ENCODE measurements at places on chromosomes 6 and 20.

GRCh38 chr6:10355115-10355702 is 59.7 kb downstream of the TFAP2A start:
- no peak for DNase-seq

DNA sequence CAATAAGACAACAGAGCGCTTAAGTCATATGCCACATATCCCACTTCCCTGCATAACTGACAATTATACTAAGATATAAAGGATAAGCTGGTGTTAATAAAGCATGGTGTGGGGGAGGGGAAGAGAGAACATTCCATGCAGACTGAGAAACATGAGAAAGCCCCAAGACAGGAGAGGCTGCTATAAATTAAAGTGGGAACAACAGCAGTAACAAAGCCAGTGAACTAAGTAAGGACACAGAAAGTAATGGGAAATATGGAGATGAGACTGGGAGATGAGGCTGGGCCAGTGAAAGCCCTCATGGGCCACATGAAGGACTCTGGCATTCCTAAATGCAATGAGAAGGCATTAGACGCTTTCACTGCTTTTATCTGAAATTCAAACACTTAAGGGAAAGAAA is 41.3 kb downstream of the SESN1 start:
- no peak for DNase-seq

- no peak for DNase-seq
These were observed 12.0 kb upstream of the TFAP2A start for GRCh38 chr6:10426781-10427279.

GRCh38 chr6:163771180-163771579 is 356.7 kb downstream of the QKI start:
- no peak for DNase-seq

DNA sequence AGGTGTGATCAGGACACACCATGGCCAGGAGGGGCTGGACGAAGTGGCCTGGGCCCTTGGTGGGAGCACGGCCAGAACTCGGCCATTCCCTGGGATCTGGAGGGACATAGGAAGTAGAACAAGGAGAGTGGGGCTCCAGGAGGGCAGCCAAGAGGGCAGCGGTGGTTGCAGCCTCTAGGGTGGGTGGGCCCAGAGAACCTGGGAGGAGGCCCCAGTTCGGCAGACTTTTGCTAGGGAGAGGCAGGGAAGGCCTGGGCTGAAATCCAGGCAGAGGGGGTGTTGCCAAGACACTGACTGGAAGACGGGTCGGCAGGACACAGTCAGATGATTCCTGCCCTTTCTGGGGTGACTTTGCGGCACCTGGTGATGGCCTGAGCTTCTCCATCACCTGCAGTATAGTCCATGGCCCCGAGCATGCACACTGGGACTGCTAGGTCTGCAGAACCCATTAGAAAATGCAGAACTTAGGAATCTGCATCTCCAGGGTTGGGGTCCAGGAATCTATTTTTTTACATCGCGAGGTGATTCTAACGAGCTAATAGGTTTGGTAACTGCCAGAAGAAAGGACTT is 224.8 kb downstream of the SYNDIG1 start:
- no peak for DNase-seq

- no peak for DNase-seq
These were observed 50.6 kb downstream of the MAFB start for GRCh38 chr20:40638414-40638813.

- DNase-seq: no peak
These were observed 787 bp upstream of the PRR18 start for GRCh38 chr6:166308769-166309589.

- no peak for DNase-seq
These were observed 1.7 kb downstream of the MICAL1 start for GRCh38 chr6:109453594-109454495.

GRCh38 chr6:42380228-42380979 is 71.3 kb downstream of the TRERF1 start:
- no peak for DNase-seq

DNA sequence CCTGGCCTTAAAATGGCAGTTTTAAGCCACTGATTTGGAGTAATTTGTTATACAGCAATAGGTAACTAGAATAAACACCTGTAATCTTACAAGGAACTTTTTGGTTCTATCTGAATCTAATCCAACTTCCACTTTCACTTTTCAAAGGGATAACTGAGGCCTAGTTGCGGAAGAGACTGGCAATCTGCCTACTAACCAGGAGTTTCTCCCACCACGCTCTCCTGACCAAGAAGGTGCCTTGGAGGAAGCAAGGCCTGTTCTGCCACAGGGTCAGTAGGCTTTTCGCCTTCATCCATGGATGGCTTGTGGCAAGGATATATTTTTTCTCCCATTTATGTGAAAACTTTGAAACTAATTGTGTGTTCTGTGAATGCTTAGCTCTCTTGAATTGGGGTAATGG is 12.9 kb upstream of the MYBL2 start:
- DNase-seq: no peak

DNA sequence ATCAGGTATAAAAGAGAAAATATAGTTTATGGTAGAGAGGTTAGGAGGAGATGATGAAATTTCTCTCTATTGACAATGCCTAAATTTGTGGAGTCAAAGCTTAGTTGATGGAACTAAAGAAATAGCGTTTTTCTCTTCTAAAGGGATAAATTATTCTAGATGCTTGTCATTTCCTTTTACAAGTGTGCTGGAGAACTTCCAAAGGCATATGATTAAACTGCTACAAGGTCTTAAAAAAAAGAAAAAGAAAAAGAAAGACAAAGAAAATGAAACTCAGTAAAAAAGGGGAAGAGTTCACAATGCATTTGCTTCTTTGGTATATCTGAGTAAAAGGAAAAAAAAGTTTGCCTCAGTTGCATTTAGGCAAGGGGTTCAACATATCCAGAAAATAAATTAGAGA is 499.8 kb upstream of the PTCHD4 start:
- no peak for DNase-seq

DNA sequence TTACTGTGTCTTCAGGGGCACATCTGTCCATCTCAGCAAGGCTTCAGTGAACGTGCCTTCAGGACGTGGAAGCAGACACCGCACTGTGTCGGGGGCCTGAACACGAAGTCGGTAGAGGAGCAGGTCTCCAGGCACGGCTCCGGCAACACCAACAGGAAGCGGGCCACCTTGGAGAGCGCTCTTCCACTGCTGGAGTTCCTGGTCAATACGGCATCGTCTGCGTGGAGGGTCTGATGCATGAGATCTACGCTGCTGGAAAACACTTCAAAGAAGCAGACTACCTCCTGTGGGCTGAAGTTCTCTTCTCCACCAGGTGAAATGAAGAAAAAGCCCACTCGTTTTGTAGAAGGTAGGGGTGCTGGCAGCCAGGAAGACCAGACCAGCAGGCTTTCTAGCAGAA is 69.3 kb upstream of the SLCO4A1 start:
- no peak for DNase-seq

DNA sequence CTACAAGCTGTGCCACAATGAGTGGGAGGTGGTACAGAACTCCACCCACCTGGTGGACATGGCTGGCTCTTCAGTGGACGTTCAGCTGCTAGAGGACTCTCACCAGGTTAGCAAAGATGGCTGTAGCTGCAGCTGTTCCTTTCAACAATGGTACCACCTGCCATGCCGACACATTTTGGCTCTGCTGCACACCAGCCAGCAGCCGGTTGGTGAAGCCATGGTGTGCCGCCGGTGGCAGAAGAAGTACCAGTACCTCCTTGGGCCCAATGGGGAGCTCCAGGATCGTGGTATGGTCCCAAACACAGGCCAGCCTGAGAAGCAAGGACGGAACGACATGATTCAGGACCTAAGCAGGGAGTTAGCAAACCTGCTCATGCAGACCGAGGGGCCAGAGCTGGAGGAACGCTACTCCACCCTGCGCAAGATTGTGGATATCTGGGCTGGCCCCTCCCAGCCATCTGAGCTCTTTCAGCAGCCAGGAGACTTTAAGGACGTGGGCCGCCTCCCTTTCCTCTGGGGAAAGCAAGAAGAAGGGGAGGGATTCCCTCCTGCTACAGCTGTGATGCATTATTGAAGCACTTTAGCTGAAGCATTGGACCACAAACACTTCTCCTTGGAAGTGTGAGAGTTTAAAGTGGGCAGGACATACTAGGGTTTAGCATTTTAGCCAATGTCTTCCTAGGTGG is 2.8 kb upstream of the ZSWIM1 start:
- no peak for DNase-seq

DNA sequence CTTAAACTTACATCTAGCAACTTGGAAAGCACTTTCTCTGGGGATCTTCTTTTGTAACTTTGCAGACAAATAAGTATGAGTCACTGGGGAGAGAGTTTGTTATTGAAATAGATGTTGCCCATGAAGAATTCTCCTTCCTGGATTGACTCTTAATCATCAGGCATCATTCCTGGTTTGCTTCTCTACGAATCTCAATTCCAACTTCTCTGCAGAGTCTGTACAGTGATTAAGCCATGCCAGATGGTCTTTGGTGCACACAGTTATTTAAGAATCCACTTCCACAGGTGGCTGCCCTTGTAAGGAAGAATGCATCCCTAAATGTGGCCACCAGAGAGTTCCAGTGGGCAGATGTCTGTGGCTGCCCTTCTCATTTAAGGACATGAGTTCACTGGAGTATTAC is 25.7 kb downstream of the MYCT1 start:
- DNase-seq: no peak

DNA sequence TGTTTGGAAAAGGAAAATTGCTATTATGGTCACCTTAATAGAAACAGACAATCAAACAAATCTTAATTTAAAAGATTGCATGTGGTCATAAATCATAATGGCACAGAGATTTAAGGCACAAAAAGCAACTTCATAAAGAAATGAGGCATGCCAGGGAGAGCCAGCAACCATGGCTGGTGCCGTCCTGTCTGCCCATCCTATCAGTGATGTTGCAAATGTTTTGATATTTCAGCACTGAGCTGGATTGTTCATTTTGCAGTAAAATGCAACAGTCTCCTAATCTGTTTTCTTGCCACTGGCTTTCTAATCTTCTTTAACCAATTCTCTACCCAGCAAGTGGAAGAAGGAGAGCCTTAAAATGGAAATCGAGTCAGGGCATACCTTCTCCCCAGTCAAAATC is 249.8 kb downstream of the SAMD5 start:
- no peak for DNase-seq

Data from effector CD4-positive, alpha-beta T cell (primary cell).